Tongue (tissue), 3 donors: ENCODE measurements at places on chromosomes 5 and 9.

DNA sequence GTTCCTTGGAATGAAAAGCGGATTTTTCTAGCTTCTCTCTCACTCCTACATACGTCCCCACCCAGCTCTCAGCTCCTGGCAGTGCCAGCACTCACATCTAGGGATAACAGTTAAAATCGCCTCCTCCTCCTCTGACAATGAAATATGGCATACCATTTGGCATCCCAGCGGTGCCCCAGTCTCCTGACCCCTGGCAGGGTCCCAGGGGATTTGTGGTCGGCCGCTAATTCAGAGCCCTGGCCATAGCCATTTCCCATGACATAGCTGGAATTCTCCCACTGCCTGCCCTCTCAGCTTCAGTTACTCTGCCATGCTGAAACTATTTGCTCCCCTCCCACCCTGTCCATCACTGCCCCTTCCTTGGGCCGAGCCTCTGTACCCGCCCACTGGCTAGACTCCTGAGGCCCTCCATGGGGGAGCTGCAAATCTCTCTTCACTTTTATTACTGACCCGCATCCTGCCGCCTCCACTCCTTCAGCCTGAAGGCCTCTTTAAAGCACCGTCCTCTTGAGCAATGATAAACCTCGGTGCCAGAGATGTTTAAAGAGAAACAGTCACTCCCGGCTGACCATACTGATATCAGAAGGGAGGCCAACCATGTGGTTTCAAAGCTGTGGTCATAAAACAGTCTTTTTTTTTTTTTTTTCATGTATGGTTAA, 139.8 kb downstream of the SLIT3 start:
- DNase-seq, result peak; percentile 40

- DNase-seq, result no peak
Observed at GRCh38 chr5:112691339-112691680, 46.4 kb upstream of the APC start.

GRCh38 chr9:21761309-21761901, 41.0 kb upstream of the MTAP start:
- no peak for DNase-seq

GRCh38 chr9:89502038-89502601, 4.2 kb upstream of the SEMA4D start:
- DNase-seq, result no peak

DNA sequence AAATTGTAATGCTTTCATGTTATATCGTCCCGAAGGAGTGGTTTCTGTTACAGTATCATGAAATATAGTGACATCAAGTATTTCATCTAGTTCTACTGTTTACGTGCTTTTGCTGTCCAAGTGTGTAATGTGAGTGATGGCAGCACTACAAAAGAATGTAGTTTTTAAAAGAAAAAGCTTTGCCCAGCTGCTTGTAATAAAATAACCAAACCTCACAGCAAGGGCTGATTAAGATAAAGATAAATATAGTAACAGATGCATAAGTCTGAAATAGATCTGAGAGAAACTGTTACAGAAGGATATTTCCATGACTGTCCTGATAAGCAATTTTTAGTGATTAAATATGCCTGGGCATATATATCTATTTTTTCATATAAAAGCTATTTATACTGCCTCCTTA, 106.4 kb downstream of the AUH start:
- DNase-seq, result no peak

- no peak for DNase-seq
Observed at GRCh38 chr5:122507581-122507980, 195.5 kb downstream of the SNCAIP start.

GRCh38 chr5:2143646-2144353, 261.1 kb upstream of the IRX4 start:
- no peak for DNase-seq

- no peak for DNase-seq
Observed at GRCh38 chr5:40678026-40678425, 1.7 kb upstream of the PTGER4 start.

- DNase-seq, result no peak
Observed at GRCh38 chr9:124913378-124913777, 27.5 kb downstream of the GOLGA1 start.

DNA sequence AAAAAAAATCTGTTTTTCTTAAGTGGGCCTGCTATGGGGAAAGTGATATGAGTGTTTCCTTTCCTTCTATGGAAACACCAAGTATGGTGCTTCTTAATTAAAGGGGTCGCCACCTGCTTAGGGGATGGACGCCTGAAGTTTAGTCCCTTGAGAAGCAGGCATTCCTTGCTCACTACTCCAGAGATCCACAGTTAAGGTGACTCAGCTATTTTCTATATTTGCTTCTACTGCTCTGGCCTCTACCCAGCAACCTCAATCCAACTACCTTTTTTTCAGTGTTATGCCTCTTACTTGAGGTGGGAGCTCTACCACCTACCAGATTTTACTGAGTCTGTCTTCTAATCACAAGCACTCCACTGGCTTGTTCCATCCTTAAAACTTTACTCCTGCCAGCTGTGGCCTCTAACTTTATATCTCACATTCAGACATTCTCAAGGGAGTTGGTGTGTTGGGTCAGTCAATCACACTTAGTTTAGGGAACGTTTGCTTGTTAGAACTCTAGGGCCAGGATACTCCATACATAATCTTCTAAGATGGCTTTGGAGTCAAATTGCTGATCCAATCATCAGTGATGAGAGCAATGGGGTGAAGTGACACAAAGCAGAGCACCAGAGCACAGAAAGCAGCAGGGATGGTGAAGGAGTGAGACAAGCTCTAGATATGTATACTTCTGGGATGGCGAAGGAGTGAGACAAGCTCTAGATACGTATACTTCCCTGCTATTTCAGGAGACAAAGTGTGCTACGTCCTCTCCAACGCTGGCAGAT, 708.1 kb downstream of the EFNA5 start:
- DNase-seq, result no peak

GRCh38 chr5:107025712-107026497, 644.8 kb downstream of the EFNA5 start:
- DNase-seq, result no peak

GRCh38 chr9:89721971-89722530, 117.2 kb downstream of the GADD45G start:
- DNase-seq, result no peak

DNA sequence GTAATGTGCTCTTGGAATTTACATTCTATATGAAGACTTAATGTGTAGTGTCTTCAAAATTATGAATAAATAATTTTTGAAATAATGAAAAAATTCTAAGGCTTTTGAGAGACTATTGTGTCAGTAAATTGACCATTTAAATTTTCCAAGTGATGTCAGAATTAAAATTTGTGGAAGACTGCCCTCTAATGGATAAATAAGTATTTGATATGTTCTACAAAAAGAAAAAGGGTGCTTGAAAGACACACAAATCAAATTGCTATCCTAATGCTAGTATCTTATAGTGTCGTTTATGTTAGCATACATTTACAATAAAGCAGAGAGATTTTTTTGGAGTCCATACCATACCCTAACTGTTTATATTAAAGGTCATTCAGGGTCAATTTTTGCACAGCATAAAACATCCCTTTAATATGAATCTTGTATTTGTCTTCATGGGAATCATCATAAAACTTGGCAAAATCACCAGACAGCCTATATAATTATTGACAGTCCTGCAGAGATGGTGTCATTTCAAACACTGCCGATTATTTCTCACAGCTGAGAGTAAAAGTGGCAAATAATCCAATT, 120.8 kb upstream of the SLC27A6 start:
- peak; percentile 74 for DNase-seq

DNA sequence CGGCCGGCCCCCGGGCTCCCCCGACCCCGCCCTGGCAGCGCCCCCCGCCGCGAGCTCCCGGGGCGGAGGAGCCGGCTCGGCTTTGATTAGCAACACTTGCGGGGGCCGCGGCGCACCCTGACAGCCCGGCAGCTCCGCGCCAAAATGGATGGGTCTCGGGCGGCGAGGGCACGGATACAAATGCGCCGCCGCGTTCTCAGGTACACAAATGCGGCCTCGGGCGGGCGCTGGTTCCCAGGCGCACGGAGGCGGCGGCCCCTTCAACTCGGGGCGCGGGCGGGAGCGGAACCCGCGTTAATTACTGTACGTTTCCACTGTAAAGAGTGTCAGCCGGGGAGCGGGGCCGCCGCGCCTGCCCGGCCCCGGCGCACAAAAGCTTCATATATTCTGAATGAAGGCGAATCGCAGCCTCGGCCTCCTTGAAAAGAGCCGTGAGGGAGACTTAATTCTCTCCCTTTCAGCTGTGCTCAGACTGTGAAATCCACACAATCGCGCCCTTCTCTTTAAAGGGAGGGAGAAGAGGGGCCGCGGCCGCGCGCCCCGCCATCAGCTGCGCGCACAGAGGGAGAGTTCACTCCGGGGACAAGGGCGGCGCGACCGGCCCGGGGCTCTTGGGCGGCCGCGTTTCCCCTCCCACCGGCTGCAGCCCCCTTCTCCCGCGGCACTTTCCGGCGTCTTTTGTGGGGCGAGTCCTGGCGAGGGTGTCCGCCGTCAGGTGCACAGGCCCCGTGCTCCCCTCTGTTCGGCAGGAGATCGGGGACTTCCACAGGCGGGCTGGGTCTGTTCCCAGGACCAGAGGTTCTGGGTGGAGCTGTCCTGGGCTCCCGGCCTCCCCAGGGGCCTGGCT, 27.0 kb downstream of the MSX2 start:
- peak; percentile 62 for DNase-seq

DNA sequence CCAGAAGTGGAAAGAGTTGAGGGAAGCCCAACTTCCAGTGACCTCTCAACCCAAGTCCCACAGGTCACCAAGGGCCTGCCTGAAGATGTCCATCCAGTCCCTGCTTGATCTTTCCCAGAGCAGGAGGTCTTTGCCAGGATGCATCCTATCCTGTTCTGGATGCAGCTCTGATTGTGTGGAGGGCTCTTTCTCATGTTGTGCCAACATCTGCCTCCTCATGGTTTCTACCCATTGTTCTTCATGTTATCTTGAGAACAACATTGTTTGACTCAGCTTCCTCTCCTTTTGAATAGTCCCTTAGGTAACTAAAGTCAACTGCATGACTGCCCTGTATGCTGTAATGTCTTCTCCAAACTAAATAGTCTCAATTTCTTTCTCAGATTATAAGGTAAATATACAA, 169.3 kb downstream of the CCDC192 start:
- DNase-seq, result no peak

DNA sequence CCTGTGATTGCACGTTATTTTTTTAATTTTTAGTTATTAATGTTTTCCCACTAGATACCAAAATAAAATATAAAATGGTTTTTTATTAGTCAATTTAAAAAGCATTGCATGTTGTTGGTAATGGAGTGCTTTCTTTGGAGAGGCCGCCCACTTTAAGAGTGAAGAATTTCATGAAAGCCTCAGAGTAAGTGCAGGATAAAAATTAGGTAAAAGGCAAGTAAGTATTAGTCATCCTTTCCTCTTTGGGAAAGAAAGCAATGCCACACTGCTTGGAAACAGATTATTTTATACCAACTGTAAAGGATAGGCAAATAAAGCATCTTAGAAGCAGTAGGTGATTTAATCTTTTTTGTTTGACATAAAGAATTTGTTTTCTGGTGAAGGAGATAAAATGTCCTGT, 62.9 kb downstream of the HSD17B4 start:
- no peak for DNase-seq

- DNase-seq, result no peak
Observed at GRCh38 chr5:54615381-54615780, 97.8 kb downstream of the SNX18 start.

DNA sequence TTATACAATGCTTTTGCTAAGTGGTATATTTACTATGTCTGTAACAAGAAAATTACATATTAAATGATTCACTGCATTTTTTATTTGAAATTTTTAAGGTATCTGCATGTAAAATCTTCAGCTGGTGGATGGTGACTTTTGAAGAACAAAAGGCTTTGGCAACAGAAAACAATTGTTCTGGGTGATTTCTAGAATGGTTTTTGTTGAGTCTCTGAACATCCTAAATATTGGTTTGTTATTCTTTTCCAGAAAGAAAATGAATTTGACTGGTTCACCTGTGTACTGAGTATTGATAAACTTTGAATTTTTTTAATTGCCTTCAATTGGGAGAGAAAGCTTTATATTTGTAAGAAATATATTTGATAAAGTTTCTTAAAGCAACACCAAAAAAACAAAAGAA, 35.2 kb downstream of the ERAP1 start:
- no peak for DNase-seq

DNA sequence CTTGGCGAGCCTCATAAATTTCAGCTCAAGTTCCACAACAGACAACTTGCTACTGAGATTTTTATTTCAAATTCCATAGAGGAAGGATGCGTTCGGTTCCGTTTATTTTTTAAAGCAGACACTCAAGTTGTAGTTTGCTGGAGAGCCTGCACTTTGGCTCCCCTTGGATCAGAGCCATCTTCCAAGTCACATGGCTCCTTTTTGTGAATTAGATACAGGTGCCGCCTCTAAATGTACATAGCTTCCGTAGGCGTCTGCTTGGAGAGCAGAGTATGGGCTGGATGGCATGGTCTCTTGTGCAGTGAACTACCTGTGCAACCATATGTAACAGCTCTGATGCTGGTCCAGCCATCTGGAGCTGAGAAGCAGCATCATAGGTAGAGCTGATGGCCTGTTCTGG, 73.9 kb upstream of the WWC1 start:
- no peak for DNase-seq

GRCh38 chr5:158431369-158432029, 572.6 kb upstream of the CLINT1 start:
- peak; percentile 81 for DNase-seq

DNA sequence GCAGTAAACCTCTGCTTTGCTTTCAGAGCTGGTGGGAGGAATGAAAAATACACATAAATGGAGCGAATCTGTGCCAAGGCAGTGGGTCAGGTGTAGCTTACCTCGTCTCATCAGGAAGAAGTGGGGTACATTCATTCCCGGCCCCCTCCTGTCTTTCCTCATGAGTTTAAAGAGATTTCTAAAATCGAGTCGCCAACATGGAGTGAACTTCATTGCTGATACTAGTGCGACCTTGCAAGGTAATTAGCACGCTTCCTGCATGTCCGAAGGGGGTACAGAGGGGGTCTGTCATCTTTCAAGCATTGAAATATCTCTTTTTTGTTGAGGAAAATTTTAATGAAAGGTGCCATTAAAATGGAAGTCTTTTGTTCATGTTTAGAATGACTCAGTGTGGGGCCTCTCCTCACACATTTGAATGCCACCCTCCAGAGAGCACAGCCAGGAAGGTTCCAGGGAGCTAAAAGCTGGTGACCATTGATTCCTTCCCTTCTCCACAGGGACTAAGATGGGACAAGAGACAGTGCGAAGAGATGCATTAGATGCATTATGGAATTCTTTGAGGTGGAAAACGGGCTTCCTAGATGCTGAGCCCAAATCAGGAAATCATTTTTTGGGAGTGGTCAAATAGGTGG, 114.2 kb downstream of the IRX1 start:
- DNase-seq, result no peak

GRCh38 chr9:127735530-127736185, 564 bp upstream of the TOR2A start:
- no peak for DNase-seq

- DNase-seq, result no peak
Observed at GRCh38 chr5:7980881-7981280, 111.9 kb downstream of the MTRR start.

- no peak for DNase-seq
Observed at GRCh38 chr9:71910650-71911060, 338 bp downstream of the ABHD17B start.

- no peak for DNase-seq
Observed at GRCh38 chr9:123176949-123177348, 91.4 kb downstream of the STRBP start.
